ENCODE measurements at places on chromosomes 13 and 19.

GRCh38 chr13:51637852-51638215, 53.6 kb downstream of the WDFY2 start:
- DNase-seq: no peak

GRCh38 chr13:96771486-96772367, 222.5 kb downstream of the OXGR1 start:
- no peak for DNase-seq

GRCh38 chr13:101892296-101892695, 439.8 kb downstream of the ITGBL1 start:
- no peak for DNase-seq

DNA sequence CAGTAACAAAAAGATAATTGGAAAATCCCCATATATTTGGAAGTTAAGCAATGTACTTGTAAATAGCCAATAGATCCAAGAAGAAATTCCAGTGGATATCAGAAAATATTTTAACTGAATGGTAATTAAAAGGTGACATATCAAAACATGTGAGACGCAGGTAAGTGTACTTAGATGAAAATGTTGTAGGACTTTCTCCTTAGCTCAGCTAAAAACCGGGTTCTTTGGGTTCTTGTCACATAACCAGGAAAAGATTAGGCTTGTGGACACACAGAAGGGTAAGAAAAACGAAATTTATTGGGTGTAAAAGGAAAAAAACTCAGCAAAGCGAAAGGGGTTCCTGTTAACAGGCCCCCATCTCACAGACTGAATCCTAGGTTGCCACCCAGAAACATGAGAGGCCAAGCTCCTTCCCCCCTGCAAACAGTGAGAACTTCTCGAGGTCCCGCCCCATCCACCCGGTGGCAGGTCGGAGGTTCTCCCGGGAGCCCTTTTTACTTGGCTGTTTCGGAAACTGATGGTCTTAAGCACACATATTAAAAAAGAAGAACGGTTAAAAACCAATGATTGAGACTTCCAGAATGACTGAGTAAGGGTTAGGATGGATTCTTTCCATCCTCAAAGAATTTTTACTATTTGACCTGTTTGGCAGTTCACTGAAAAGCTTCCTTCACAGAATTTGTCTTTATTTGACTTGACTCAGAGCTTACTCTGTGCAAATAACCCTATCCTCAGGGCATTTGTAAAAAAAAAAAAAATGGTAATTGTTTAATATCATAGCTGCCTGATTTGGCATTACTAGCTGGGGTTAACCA, 3.1 kb upstream of the CCDC70 start:
- no peak for DNase-seq

GRCh38 chr13:80050252-80050651, 290.7 kb downstream of the SPRY2 start:
- DNase-seq: no peak

GRCh38 chr19:38705197-38706019, 38.9 kb downstream of the CAPN12 start:
- no peak for DNase-seq

GRCh38 chr19:10870501-10870954, 825 bp upstream of the CARM1 start:
- DNase-seq: no peak

DNA sequence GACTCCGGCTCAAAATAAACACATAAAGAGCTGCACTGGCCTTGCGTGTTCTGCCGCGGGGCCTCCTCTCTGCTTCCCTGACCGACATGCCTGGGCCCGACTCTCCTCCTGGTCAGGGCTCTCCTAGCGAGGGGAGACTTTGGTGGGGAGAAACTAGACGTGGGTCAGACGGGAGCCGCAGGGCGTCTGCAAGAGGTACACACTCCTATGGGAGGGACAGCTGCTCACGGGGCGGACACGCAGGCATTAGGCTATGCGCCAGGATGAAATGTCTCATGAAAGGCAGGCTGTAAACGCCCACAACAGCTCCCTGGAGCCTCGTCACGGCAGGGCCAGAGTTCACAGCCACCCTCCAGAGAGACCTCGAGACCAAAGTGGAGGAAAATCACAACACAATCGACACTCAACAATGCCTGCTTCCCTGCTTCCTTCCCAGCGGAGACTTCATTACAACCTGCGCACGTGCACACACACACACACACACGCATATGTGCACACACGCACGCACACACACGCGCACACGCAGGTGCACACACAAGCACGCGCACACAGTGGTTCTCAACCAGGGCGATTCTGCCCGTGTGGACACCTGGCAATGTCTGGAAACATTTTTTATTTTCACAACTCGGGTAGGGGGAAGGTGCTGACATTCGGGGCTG, 5.8 kb downstream of the SLC39A3 start:
- peak; percentile 11 for DNase-seq

DNA sequence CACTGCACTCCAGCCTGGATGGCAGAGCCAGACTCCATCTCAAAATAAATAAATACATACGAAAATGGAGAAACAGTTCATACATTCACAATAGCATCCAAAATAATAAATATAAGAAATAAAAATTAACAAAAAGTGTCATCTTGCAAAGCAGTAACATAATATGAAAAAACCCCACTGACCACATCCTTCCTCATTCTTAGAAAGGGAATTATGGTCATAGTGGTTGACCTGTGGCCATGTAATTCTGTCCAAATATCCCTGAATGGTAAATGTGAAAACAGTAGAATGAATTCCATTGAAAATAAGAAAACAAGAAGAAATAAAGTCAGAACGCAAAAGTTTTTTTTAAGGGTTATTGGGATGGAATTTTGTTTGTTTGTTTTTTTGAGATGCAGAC, 7.0 kb upstream of the CDC42EP5 start:
- no peak for DNase-seq

- no peak for DNase-seq
These were observed 19.0 kb downstream of the MAN2B1 start for GRCh38 chr19:12647490-12648071.

DNA sequence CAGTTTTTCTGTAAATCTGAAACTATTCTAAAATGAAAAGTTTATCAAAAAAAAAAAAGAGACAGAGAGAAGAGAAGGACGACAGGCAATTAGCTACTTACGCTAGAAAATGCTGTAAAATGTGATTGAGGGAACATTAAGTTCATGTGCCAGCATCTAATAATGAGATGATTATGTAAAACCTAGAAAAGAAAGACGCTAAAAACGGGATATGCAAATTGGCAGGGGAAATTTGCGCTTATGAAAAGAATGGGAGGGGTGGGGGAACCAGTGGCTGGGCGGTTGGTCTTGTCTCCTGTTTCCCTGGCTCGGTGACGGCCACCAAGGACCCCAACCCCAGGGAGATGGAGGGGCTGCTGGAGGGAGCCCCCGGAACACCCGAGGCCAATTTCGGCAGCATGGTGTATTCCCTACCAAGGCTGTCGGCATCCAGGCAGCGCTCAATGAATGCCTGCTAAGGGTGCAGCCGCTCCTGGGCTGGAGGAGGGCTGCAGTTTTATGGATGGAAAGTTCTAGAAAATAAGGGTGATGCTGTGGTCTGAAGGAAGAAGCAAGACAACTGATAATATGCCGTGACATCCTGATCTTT, 34.2 kb downstream of the GNG7 start:
- DNase-seq: no peak

- DNase-seq: no peak
These were observed 4.0 kb upstream of the ZNF8 start for GRCh38 chr19:58274771-58275201.

GRCh38 chr13:101424381-101425155, 8.3 kb upstream of the NALCN start:
- DNase-seq: no peak

GRCh38 chr13:58994077-58994476, 1169.7 kb downstream of the DIAPH3 start:
- DNase-seq: no peak
